Placental pericyte (primary cell): ENCODE measurements at places on chromosomes 2 and 18. TPM values are rescaled to one million over a fixed set of nuclear protein-coding genes. Genes with fewer than 3 reads are reported as not detected.

The HOXD12 gene
- total RNA-seq, result 0.22 TPM in 1 of 2 replicates, not detected in the other

The TRABD2A gene
- total RNA-seq, result 1.8 and 2.6 TPM in 2 replicates

The IL1R2 gene
- total RNA-seq, result not detected in 2 replicates

The SUMO1 gene
- 83.4 and 110 TPM in 2 replicates for total RNA-seq

The CHRNG gene
- total RNA-seq, result not detected in 2 replicates

The LCT gene
- not detected in 2 replicates for total RNA-seq

The MC2R gene
- not detected in 2 replicates for total RNA-seq

The MAB21L4 gene
- not detected in 2 replicates for total RNA-seq
